T-helper 9 cell (primary cell): ENCODE measurements at places on chromosomes 7 and 10.

- no peak for DNase-seq
Measured at GRCh38 chr7:117408831-117409230, 18.5 kb downstream of the ASZ1 start.

DNA sequence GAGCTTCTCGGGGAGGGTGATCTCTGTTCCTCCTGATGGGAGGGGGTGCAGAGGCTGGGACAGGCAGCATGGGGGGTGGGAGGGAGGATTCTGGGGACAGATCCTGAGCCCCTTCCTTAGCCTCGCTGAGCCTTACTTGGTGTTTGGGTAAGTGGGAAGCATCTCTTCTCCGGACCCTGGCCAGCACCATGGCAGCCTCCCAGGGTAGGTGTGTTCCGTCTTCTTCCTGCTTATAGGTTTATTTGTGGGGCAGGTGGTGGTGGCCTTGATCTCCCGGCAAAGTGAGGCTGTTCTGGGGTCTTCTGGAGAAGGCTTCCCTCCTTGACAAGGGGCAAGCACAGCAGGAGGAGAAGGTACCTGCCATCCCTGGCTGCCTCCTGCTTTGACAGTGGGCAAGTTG lies 226.9 kb downstream of the GLRX3 start:
- no peak for DNase-seq

DNA sequence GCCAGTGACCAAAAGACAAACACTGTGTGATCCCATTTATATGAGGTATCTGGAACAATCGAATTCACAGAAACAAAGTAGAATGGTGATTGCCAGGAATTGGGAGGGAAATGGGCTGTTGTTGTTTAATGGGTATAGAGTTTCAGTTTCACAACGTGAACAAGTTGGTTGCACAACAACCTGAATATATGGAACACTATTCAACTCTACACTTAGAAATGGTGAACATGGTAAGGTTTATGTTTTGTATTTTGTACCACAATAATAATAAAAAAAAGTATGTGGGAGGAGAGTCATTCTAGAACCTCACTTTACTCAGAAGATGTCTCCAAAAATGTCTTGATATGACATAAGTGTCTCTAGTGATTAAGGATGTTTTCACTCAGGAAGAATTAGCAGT lies 85.2 kb upstream of the SGCE start:
- DNase-seq = no peak

DNA sequence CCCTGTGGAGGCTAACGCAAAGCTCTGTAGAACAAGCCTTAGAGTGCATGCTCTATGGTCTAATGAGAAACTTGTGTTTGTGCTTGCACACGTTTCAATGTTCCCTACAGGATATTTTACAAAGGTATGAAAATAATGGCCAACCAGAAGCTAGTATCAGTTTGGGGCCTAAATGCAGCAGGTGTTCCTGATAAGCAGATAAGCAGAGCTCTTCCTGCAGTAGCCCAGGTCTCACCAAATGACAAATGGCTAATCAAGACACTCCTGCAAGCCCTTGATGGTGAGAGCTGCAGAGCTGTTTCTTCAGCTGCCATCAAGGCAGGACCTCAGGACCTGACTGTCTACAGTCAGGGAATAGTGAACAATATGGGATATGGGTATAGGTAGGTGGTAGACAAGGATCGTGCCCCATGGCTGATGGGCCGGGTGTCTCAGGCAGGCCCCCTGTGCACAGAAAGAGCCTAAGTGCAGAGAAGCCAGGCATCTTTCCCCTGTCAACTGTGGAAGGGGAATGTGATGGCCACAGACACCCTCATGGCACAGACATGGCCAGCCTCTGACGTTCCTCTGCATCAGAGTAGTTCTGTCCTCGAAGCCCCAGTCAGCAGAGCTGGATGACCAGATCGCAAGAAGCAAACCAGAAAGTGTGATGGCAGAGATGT lies 23.2 kb upstream of the RASSF4 start:
- DNase-seq = no peak

GRCh38 chr7:154631162-154631561 lies 371.8 kb downstream of the PAXIP1 start:
- DNase-seq = no peak

GRCh38 chr7:154841731-154842331 lies 161.1 kb downstream of the PAXIP1 start:
- no peak for DNase-seq

- DNase-seq = no peak
Measured at GRCh38 chr10:104334965-104335650, 3.2 kb downstream of the ITPRIP start.

DNA sequence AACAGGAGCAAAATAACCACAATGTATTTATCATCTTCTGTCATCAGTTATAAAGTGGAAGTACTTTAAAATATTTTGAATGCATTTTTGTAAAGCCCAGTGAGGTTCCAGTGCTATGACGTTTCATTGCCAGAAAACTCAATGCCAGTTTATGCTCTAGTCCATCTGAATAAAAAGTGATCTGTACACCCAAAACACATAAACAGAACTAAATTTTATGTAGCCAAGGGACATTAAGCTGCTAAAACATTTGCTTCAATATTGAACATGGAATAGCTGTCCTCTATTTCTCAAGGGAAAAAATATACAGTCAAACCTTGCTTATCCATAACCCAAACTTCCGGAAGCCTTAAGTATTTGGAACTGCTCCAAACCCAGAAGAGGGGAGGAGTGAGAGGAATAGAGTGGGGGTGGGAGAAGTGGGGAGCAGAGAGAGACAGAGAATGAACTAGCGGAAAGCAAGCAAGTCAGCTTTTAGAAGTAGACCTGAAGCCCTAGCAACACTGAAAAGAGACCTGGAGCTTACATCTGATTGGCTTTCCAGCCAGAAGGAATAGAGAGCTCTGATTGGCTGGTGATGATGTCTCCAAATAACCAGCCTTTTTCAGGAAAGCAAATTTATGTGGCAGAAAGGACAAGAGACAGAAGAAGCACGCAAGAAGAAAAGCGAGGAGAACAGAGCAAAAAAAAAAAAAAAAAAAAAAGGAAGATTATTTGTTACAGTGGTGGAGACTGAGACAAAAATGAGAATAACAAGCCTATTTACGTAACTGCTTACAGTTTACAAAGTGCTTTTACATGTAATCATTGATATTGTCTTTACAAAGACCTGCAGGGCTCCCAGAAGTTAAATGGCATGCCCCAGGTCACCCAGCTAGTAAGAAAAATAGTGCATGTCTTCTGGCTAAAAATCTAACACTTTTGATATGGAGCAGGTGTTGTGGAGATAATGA lies 196.0 kb downstream of the RNLS start:
- DNase-seq = no peak

GRCh38 chr10:50625649-50626132 lies 1.9 kb upstream of the SGMS1 start:
- no peak for DNase-seq

DNA sequence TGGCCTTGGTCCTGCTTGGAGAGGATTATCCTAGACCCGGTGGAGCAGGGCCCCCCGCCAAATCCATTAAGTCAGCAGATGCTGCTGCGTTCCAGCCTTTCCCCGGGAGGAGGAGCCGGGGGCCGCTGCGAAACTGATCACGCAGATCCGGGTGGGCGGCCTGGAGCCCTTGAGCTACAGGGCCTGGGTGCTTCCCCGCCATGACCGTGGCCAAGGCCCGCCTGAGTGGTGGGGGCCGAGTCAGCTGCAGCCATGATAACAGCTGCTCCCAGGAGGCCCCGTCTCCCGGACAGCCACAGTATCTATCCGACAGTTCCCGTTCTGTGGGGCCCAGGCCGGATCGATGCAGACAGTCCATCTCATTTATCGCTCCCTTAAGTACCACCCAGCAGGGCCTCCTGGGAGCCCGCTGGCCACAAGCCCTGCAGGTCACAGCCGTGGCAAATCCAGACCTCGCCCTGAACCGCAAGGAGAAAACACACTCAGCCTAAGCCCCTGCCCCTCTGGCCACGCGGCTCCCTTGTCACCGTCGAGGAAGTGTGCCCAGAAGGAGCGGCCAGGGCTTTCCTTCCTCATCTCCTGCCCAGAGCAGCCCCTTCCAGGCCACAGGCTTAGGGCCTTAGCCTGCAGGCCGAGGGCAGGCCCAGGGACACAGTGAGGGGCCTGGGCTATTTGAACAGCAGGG lies 34.4 kb upstream of the SLC29A4 start:
- no peak for DNase-seq

DNA sequence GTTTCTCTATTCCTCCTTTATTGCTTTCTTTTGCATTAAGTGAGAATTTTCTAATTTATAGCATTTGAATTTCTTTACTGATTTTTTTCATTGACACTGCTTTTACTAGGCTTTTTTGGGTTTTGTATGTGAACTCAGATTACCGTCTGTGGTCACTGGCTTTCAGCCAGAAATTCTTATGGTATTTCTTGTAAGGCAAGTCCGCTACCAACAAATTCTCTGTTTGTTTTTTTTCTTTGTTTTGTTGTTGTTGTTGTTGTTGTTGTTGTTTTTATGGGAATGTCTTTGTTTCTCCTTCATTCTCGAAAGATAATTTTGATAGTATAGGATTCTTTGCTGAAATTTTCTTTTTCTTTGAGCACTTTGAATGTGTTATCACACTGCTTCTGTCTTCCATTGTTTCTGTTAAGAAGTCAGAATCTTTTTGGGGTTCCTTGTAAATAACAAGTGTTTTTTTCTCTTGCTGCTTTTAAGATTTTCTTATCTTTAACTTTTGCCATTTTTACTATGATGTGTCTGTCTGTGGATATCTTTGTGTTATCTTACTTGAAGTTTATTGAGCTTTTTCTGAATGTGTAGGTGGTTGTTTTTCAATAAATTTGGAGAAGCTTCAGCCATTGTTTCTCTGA lies 7.2 kb downstream of the NET1 start:
- no peak for DNase-seq

DNA sequence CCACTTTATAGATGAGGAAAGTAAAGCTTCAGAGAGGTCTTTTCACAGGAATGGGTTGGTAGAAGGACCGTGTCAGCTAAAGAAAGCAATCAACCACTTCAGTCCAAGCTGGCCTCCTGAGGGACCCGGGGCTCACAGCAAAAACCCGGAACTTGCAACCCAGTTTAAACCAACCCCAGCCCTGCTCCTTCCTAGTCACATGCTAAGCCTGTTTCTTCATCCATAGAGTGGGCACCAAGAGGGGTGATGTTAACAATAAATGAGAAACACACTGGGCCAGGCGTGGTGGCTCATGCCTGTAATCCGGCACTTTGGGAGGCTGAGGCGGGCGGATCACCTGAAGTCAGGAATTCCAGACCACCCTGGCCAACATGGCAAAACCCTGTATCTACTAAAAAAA lies 12.1 kb upstream of the NPFFR1 start:
- no peak for DNase-seq

GRCh38 chr10:23505797-23506465 lies 67.1 kb downstream of the OTUD1 start:
- DNase-seq = no peak

- DNase-seq = no peak
Measured at GRCh38 chr7:90025771-90026170, 128.5 kb upstream of the STEAP1 start.

DNA sequence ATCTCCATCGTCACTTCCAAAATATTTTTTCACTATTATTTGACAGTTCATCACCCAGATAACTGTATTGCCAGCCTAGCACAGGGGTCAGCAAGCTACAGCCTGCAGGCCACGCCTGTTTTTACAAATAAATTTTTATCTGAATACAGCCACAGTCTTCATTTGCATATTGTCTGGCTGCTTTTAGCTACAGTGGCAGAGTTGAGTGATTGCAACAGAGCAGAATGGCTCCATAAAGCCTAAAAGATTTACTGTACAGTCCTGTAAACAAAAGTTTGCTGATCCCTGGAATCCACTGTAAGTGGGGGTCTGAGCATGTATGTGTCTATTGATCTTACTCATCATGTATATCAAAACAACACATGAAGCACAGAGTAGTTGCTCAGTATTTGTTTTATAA lies 45.9 kb upstream of the GNAI1 start:
- no peak for DNase-seq

GRCh38 chr10:112361951-112362751 lies 11.8 kb upstream of the ACSL5 start:
- no peak for DNase-seq

GRCh38 chr7:151245360-151246101 lies 3.0 kb downstream of the SMARCD3 start:
- DNase-seq = peak; percentile 74

DNA sequence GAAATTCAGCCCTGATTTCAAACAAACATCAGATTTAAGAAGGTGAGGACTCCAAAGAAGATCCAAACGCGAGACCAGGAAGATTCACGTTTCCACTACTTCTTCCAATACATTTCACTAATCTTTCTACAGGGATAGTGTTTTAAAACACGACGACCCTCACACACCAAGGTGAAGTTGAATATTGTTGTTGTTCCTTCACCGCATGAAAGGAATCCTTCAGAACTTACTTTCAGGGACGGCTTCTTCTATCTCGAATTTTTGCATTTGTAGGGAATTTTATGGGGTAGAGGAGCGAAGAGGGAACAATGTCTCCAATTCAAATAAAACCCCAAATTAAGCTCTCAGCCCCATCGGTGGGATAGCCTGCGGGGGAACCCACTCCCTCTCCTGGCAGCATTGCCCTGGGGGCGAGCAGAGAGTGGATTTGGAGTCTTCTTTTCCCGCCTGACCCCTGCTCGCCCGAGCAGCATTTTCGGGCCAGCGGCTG lies 1.5 kb upstream of the GATA3 start:
- DNase-seq = no peak

DNA sequence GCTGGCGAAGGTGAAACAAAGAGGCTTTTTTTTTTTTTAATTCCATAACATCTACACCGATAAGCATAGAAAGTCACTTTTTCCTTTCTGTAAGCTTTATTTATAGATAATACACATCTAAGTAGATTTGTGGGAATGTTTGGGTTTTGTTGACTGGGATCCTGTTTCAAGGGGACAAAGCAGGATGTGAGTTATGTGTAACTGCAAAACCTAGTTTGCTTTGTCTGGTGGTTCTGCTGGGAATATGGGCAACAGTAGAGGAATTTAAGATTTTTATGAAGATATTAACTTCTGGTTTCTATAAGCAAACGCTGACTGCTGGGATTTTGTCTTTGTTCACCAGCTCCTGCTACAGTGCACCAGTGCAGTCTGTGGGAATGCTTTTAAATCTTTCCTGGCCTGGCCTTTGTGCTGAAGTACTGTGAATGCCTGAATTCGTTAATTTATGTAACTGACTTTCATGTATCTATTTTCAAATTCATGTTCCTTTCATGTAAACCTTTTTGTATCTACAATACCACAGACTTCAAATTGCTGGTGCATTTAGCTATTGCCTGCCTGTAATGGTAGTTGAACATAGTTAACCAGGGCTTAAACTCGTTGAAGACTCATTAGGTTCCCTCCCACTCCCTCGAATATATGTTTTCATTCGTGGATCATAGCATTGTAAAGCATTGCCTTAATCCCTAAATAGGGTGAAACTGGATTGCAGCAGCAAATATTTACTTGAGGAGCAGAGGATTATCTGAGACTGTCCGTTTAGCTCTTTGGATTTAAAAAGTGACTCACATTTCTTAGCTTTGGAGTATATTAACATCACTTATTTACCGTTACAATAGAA lies 1.5 kb downstream of the KLHL7 start:
- DNase-seq = no peak
